Epithelial cell of proximal tubule (primary cell): ENCODE measurements at places on chromosomes 2 and 18. TPM values are rescaled to one million over a fixed set of nuclear protein-coding genes. Genes with fewer than 3 reads are reported as not detected.

- DNase-seq = no peak
Observed at GRCh38 chr2:238726670-238727584, 121.0 kb upstream of the TWIST2 start.

- DNase-seq = no peak
Observed at GRCh38 chr2:57313678-57314077, 732.9 kb upstream of the VRK2 start.

DNA sequence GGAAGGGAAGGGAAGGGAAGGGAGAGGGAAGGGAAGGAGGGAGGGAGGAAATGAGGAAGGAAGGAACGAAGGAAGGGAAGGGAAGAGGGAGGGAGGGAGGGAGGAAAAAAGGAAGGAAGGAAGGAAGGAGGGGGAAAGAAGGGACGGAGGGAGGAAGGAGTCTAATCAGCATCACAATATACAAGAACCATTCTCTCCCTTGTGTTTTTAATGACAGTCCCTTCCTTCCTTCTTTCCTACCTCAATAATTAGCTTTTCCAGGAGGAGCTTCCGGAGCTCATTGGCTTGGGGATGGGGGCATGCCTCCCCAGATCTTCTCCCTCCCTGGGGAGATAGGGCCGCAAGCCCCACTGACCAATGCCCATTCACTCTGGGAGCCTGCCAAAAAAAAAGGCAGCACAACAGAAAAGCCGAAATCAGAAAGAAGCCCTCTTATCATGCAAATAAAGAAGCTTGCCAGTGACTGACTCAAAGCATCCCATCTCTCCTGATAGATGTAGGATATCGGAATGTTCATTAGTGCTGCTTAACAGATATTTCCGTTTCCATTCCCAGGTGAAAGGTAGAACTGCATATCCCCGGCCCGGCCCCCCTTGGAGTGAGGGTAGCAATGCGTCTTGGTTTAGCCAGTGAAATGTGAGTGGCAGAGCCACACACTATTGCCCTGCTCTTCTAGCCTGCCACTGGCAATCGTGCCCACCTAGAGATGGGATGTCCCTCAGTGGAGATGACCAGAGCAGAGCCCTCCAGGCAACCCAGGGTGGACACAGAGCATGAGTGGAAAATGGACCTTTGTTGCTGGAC lies 17.8 kb upstream of the SMAD7 start:
- no peak for DNase-seq

DNA sequence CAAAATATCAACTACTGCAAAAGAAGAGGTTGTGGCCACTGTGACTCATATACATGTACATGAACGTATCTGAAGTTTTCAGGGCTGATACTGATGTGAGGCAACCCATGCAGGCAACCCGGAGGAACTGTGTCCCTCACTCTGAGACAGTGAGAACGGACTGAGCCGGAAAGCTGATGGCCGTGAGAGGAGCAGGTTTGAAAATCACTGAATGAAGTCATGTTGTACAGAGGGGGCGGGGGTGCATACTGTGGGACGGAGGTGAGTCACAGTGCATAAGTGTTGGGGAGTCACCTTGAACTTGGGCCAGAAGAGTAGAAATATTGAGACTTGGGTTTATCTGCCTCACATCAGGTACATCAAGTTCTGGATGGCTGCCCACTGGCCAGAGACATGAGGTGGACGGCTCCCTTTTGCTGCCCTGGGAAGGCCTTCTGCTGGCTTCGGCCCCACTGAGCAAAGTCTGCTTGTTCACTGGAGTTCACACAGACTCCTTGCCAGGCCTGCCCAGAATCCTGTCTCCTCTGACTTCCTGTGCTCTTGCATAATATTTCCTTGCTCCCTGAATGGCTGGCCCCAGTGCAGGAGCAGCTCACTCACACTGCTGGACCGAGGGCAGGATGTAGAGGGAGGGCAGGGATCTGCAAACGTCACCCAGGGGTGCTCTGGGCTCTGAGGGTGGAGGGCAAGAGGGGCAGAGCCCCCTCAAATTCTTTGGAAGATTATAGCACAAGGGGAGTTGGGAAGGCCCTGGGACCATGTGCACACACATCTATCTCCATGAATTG lies 18.1 kb downstream of the EPAS1 start:
- DNase-seq = peak; percentile 87

DNA sequence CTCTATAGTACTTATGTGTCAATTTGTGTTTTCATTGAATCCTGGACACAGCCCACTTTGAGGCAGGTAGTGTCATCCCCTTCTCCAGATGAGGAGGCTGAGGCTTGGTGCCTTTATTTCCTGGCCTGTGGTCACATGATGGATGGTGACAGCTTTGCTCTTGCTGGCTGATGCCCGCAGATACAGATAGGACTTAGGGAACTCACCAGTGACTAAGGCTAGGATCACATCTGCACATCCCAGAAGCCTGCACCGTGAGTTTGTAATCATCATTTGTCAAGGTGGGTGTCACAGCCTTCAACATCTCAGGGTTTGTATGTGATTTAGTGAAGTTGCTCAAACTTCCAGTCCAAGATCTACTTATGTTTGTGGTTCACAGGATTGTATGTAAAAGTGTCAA lies 295.1 kb upstream of the RAB12 start:
- no peak for DNase-seq

- peak; percentile 64 for DNase-seq
Observed at GRCh38 chr18:48003426-48004349, 73.2 kb upstream of the SMAD2 start.

DUSP19 gene
- 0.17 and 0.51 TPM in 2 replicates for total RNA-seq
